Renal cortex interstitium (tissue), 15 donors: ENCODE measurements at places on chromosomes 2 and 18.

- DNase-seq, result no peak
Observed at GRCh38 chr2:86786001-86786536, 4.6 kb downstream of the CD8A start.

DNA sequence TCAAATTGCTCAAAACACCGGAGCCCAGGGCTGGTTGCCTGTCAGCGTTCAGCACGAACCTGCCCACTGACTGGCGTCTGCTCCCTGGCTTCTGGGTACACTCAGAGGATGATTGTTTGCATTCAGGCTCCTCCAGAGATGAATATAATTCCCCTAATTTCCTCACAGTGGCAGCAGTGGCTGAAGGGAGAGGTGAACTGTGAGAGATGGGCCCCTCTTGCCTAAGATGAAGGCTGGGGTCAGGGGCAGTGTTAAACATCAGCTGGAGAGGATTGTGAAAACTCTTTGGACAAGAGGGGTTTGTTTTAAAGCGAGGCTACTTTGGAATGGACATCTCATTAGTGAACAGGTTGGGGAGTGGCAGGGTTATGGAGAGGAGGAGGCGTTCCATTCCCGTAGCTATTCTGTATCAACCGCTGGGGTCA, 31.0 kb downstream of the TCF7L1 start:
- DNase-seq, result no peak

DNA sequence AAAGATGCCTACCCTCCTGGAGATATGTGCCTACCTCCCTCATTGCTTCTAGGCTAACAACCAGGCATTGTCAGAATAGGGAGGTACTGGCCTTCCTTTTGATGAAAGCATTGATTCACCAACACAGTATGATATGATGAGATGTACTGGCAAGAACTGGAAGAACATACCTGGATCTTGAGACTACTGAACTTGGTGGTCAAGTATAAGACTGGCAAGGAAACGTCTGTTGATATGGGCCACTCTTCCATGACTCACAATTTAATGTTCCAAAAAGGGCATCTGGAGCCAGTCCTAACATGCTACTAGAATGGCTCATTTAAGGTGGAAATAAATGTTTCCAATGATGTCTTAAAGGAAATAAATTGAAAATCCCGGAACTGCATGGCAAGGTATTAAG, 18.1 kb downstream of the DTNB start:
- no peak for DNase-seq

- DNase-seq, result no peak
Observed at GRCh38 chr2:102895376-102895775, 133.5 kb downstream of the TMEM182 start.

- DNase-seq, result no peak
Observed at GRCh38 chr2:128832946-128833663, 514.4 kb upstream of the HS6ST1 start.

GRCh38 chr2:110804915-110805314, 72.5 kb downstream of the ACOXL start:
- no peak for DNase-seq

DNA sequence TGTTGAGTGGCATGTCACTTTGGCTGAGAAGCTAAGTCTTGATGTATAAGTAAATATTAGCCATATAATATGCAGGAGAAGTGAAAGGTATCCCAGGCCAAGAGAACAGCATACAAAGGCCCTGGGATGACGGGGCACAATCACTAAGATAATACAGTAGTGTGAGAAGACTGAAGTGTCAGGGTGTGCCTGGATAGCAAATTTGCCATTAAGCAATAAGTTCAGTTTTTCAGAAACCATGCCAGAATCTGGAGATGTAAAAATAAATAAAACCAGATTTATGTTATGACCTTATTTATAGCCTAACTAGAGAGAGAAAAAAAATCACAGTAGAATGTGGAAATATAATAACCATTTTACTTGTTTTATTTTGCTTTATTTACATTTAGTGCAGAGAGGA, 1858.7 kb upstream of the CELF4 start:
- DNase-seq, result no peak

DNA sequence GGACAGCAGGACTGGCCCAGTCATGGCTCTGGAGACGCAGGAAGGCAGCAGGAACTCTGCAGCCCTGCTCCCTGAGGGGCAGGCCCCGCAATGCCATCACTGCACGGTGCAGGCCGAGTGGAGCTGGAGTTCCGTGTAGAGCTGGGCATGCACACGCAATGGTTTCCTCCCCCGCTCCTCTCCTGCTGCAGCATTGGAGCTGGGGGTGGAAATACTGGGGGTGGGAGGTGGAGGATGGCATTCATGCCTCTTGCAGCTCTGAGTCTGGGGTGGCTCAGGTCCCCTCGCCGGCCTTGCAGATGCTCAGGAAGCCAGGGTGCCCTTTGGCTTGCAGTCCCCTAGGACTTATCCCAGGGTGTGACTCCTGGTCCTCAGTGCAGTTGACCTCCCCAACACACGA, 78.3 kb upstream of the ASB18 start:
- DNase-seq, result no peak

DNA sequence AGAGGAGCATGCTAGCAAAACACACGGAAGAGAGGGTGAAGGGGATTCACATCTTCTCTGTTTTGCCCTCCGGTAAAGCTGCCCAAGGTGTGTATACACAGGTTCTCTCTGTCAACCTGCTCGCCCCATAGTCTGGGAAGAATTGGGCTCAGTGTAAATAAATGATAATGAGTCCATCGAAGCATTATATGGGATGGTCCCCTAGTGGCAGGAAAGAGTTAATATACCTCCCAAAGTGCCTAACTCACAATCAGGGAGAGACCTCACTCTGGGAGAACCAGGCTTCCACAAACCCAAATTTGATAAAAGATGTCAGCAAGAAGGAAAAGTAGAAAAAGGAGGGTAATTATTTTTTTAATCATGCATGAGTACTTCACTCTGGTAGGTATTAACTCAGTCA, 262.2 kb upstream of the ZNF521 start:
- DNase-seq, result no peak

GRCh38 chr2:108553209-108553919, 19.1 kb downstream of the LIMS1 start:
- no peak for DNase-seq

DNA sequence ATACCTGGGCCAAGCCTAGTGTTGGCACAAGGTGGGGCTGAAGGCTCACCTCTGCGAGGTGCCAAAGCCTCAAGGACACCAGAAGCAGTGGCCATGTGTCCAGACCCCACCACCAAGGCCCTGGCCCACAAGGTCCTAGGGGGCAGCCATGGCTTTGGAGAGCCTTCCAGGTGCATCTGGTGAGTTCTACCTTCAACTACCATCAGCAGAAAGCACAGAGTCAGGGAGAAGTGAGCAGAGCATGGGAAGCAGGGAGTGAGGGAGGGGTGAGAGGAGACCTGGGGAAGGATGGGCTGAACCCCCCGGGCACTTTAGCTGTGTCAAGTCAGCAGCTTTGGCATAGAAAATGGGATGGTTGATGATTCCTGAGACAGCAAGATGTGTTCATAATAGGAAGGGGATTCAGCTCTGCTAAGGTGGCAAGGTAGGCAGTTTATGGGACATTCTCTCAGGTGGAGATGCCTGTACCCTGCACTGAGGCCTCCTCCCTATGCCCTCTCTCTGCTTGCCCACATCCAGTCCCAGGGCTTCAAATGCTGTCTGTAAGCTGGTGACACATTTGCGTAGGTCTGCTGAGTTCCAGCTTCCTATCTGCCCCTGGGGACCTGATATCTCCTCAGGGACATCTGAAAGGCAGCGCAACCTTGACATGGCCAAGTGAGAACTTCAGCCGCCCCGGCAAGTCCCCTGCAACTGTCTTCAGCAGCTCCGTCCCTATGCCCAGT, 83.4 kb upstream of the RGPD5 start:
- DNase-seq, result no peak

DNA sequence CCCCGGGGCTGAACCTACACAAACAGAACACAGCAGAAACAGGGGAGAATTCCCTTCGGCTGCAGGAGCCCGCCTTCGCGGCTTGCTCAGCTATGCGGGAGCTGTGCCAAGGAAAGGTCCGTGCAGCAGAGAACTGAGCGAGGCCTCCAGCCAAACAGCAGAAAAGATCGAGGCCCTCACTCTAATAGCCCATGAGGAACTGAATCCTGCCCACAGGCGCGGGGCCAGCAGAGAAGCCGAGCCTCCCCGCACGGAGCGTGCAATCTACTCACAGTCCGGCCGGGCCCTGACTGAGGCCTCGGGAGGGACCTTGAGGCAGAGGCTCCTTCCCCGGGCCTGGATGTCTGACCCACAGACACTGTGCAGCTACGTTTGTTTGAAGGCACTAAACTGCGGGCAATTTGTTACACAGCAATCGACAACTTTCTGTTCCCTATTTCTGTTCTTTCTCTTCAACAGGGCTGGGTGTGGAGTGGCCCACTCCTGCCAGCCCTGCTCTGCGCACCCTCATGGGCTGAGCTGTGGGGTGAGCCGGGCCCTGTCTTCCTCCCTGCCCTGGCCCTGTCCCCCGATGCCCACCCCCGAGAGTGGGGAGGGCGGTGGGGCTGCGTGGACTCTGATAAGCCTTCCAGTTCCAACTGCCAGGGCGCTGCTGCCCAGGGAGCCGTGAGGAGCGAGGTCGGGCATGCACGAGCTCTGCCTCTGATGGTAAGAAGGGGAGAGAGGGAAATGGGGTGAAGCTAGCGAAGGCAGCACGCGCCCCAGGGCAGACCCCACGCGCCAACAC, 13.7 kb downstream of the HES6 start:
- no peak for DNase-seq

DNA sequence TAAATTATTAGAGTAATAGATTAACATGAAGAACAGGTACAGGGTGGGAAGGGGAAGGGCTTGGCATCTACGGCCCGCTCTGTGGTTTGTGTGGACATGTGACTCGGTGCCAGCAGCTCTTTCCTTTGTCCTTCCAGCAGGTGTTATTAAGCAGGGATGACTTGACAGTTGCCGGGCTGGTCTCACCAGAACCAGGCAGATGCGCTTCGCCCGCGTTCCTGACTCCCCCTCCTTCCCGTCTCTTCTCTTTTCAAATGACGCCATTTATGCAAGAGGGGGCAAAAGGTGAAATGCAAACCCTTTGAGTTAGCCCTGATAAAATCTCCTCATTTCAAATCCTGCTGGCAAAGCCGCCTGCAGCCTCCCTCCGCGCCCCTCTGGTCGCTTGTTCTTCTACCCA, 38.9 kb upstream of the MGAT4A start:
- no peak for DNase-seq

DNA sequence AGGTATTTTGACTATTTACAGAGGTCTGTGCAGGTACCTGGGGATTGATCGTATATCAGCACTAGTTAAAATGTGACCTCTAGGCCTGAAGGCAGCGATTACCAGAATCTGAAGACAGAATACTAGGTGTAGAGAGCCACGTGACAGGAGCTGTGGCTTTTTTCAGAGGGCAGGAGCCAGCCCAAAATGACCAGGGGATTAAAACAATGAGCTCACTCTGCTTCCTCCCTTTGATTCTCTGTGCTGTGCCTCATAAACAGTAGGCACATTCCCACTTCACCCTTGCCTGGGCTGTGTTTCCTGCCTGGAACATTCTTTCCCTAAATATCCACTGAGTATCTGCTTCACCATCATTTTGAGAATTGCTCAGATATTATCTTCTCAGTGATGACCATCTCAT, 15.2 kb downstream of the ITGAV start:
- no peak for DNase-seq

DNA sequence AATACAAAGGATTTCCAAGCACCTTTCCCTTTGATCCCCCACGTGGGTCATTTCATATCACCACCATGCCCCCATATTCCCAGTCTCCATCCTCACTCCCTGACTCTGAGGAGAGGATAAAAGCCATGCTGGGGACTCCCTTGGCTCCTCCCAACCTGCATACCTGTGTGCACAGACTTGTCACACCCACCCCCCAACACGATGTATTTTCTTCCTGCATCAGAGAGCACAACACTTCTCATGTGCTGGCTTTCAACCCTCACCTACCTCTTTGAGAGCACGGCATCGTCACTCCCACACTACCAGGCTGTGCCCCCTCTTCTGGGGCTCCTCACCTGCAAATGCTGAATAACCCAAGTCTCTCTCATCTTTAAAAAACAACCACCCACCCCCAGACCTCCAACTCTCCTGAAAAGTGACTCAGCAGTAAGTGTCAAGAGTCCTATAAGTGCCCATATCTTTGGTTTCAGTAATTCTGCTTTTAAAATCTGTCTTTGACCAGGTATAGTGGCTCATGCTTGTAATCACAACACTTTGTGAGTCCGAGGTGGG, 53.1 kb downstream of the AP1S3 start:
- no peak for DNase-seq

DNA sequence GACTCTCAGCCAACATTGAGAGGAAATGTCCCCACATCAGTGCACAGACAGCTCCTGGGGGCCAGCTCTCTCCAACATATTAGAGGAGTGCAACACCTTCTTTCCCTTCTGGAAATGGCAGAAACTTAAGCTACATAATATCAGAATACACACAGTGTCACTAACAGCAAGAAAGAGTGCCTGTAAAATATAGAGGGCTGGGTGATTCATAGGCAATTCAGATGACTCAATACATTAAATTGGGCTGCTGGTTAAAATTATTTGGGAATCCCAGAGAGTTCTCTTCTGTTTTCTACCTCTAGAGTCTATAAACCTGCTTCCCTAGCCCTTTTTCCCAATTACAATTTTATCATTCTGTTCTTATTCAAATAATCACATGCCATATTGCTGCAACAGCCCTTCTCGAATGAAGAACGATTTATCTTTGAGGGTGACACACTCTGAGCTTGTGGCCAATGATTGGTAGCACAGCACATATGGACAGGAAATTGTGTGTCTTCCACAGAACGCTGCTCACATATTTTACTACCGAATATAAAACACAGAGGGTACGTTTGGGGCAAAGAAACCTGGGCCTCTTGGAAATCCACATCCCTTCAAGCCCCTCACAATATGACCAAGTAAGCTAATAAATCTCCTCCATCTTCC, 381.2 kb downstream of the MBD2 start:
- DNase-seq, result no peak

- no peak for DNase-seq
Observed at GRCh38 chr2:166381-166780, 97.5 kb downstream of the SH3YL1 start.

GRCh38 chr18:57727952-57728807, 74.9 kb downstream of the ATP8B1 start:
- no peak for DNase-seq

- DNase-seq, result no peak
Observed at GRCh38 chr18:21896732-21897336, 156.2 kb downstream of the MIB1 start.
